ENCODE measurements at places on chromosomes 5 and 9.

GRCh38 chr9:92151691-92152393, 36.6 kb upstream of the SPTLC1 start:
- DNase-seq, result no peak

GRCh38 chr5:76789991-76790581, 28.7 kb upstream of the F2RL1 start:
- no peak for DNase-seq

GRCh38 chr5:74877624-74878304, 11.6 kb upstream of the FAM169A start:
- no peak for DNase-seq

DNA sequence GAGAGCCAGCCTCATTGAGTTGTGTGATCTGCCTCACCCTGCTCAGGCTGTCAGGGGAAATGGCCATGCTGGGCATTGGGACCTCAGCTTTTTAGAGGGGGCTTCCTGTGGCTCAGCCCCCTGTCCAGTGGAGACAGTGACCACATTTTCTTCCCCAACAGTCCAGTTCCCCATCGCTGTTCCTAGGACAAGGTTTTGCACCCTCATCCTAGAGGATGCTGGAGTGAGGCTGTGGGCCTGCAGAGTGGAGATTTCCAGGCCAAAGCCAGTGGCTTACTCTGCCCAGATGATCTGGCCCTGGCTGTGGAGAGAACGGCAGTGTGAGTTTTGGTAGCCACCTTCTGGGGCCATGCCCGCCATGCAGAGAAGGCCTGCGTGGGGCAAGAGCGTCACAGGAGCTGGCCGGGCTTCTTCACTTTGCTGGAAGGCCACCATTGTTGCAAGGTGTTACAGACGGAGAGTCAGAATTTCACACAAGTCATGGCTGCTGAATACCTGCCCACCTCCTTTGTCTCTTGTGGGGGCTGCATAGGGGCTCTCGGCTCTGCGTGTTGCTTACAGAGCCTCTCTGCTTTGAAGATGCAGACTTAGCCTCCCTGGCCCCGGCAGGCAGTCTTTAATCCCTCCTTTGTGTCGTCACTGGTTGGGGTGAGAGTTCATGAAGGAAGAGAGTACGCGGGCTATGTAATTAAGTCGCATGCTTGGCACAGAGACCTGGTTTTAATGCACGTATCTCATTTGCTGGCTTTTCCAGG, 35.2 kb upstream of the PITX1 start:
- no peak for DNase-seq

- DNase-seq, result no peak
Observed at GRCh38 chr9:17987189-17987588, 408.3 kb downstream of the SH3GL2 start.

DNA sequence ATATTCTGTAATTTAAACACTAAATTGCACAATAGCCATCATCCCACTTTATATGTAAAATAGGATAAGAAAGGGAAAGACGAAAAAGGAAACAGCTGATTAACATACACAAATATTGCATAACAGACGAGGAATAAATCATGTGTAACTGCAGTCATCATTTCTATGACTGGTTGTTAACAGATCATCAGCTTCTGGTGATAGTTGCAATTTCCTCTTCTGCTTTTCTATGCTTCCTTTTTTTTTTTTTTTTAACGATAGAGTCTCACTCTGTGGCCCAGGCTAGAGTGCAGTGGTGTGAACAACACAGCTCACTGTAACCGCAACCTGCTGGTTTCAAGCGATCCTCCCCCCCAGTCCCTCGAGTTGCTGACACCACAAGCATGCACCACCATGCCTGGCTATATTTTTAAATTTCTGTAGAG, 22.5 kb upstream of the JAKMIP2 start:
- DNase-seq, result no peak

GRCh38 chr5:14410394-14411201, 171.0 kb upstream of the OTULINL start:
- no peak for DNase-seq

GRCh38 chr9:135173066-135173465, 85.6 kb downstream of the OLFM1 start:
- no peak for DNase-seq

- DNase-seq, result no peak
Observed at GRCh38 chr5:15898641-15899040, 280.9 kb downstream of the MARCHF11 start.

DNA sequence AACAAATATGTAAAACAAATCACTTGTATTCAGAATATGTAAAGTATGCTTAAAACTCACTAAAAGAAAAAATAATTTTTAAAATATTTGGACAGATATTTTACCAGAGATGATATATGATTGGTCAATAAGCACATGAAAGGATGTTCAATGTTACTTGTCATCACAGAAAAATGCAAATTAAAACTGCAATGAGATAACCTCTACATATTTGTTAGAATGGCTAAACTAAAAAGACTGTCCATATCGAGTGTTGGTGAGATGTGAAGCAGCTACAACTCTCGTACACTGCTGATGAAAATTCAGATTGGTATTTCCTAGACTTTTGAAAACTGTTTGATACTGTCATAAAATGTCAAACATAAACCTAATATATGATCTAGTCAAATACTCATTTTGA, 685.1 kb downstream of the DTWD2 start:
- no peak for DNase-seq

DNA sequence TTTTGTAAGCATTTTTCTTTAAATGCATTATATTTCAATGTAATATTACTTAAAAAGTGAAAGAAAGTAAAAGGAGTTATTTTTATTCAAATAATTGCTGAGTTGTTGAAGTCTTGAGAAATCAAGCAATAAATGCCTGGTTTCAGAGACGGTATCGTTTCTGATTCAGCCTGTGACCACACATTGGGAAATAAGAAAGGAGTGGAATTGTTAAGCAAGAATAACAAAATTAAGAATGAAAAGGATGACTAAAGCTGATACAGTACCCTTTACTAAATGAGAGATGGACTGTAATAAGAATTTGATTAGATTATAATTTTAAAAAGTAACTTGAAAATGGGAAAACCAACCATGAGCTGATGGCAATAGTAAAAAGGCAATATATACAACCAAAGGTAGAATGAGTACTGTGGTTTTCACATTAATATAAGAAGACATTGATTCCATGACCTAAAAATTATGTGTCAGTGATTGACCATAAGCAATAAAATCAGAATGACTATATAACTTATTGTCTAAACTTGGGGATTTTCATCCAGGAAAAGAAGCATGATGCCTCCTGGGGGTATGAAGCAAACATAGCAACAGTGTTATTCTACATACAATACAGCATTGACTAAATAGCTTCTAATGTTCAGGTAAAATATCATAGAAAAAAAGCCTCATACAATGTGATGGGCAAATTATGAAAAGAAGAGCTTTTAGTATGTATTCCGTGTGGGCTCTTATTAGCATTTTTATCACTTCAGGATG, 101.9 kb upstream of the PRDM9 start:
- DNase-seq, result no peak

DNA sequence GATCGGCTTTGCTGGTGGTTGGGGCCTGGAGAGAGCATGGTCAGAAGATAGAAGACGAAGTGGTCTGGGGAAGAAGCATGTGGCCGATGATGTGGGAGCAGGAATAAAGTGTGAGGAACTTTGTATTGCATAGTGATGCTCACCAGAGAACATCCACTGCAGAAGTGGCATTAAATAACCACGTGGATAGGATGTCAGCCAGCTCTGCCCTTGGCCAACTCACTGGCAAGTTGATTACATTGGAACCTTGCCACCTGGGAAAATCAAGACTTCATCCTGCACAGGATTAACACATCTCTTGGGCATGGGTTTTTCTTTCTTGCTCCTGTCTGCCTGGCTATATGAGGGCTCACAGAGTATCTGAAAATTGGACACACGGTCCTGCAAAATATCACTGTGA, 217.4 kb downstream of the DMRT2 start:
- DNase-seq, result no peak

- DNase-seq, result no peak
Observed at GRCh38 chr5:158064334-158065123, 205.6 kb upstream of the CLINT1 start.

DNA sequence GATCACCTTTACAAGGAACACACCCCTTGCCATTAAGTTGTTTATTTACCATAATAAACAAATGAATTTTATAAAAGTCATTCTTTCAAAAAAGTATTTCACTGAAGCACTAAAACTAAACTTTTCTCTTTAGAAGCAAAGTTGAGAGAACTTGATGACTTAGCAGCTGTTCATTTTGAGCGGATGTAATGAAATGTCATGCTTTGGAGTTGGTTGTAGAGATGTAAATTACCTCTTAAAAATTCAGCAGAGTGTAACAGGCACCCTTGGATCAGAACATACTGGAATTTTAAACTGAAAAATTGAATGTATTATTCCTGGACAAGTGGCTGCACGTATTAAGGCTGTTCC, 617.2 kb downstream of the PDE4D start:
- no peak for DNase-seq

DNA sequence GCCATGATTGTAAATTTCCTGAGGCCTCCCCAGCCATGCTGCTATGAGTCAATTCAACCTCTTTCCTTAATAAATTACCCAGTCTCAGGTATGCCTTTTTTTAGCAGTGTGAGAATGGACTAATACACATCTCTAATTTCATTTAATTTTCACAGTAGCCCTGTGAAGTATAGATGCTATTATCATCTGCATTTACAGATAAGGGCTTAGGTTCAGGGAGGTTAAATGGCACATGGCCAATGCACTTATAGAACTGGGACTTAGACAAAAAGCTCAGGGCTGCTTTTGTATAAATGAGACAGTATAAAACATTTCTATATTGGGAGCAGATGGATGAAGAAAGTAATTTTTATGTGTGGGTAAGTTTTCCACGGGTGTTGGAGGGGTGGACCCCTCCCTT, 62.9 kb upstream of the PANK3 start:
- DNase-seq, result no peak

DNA sequence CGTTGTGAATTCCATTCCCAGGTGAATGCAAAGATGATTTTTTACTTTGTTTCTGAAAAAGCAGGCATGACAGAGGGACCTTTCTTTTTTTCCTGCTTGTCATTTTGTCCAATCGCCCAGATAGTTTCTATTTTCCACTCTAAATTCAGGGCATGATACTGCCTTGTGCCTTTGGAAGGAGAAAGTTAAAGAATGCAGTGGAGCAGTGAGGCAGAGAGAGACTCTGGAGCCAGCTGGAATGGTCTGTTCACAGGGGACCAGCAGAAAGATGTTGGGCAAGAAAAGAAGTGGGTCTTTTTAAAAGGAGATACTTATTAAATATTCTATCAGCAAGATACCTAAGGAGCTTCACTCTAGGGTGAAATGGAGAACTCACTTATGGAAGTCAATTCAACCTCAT, 532.3 kb downstream of the BRINP1 start:
- DNase-seq, result no peak

DNA sequence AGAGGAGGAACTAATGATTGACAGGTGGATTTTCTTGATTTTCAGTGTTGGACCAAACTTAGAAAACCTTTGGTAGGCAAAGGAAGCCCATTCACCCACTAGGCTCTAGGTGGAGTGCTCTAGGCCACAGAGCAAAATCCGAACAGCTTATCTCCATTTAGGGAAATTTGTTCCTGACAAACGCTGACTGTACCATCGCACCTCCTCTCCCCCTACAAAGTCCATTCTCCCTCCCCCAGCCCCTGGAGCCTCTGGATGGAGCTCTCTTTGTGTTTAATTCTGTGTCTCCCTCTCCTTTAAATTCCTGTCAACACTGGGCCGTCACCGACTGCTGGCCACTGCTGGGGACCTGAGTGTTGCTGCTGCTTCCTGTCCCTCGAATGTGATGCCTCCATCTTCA, 350.1 kb upstream of the IRX2 start:
- no peak for DNase-seq

DNA sequence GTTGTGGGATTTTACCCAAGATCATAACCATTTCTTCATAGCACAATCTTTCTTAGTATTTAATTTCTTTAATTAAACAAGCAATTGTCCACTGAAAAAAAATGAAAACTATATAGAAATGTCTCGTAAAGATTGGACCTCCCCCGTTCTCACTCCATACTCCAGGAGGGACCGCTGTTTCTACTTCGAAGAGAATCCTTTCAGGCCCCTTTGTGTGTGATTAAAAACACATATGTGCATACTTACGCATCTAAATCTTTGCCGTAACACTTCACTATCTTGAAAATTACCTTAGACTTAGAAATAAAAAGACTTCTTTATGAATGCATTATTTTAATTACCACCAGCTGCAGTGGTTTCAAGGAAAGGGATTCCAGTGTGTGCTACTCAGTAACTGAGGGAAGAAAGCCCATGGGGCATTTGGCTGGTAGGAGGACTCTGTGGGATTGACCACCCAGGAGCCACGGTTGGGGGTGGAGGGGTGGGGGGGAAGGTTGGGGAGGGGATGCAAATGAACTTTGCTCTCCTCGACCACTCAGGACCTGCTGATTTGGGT, 209.1 kb downstream of the FAM114A2 start:
- DNase-seq, result no peak

- peak; percentile 10 for DNase-seq
Observed at GRCh38 chr9:90964101-90965020, 162.7 kb downstream of the SYK start.

GRCh38 chr5:125673359-125673950, 749.8 kb upstream of the GRAMD2B start:
- no peak for DNase-seq

DNA sequence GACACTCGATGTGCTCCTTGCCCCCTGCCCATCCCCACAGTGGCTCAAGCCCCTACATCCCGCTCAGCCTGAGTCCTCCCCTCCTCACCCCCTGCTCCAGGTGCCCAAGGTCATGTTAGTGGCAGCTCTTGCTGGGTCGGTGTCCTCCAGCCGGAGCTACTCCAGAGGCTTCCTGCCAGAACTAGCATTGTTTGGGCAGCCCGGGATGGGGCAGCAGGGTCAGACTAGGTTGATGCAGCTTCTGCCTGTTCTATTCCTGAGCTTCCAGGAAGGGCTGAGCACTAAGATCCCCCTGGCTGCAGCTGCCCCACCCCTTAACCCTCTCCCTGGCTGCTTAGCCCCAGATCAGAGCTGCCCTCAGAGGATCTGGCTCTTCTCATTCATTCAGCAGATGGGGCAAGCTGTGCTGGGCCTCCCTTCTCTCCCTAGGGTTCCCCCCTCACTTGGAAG, 671 bp downstream of the RGS14 start:
- no peak for DNase-seq

- no peak for DNase-seq
Observed at GRCh38 chr9:20753761-20754160, 69.7 kb downstream of the FOCAD start.

DNA sequence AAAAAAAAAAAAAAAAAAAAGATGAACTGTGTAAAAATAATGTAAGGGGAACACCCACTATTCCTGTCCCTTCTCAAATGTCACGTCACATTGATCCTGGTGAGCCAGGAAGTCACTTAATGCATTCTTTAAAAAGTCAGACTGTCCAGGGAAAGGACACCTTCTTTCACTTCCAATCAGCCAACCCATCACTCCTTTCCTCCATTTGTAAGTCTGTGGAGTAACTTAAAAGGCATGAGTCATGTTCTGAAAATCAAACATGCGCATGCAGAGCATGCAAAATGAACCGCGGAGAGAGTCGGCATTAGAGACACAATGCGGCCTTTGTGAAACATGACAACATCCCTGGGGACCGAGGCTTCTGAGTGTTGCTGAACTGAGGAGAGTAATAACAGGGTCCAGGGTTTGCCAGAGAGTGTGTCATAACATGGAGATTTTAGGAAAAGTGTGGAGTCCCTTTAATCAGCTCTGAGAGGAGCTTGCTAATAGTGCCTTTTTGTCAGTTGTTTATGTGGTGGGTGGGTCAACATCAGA, 77.6 kb upstream of the SEMA6A start:
- DNase-seq, result peak; percentile 79

- no peak for DNase-seq
Observed at GRCh38 chr9:99637641-99638040, 184.0 kb upstream of the NR4A3 start.

Data from HCT116 (cell line).